CD14-positive monocyte (primary cell): ENCODE measurements at places on chromosomes 6 and 20. TPM values are rescaled to one million over a fixed set of nuclear protein-coding genes. Genes with fewer than 3 reads are reported as not detected.

DNA sequence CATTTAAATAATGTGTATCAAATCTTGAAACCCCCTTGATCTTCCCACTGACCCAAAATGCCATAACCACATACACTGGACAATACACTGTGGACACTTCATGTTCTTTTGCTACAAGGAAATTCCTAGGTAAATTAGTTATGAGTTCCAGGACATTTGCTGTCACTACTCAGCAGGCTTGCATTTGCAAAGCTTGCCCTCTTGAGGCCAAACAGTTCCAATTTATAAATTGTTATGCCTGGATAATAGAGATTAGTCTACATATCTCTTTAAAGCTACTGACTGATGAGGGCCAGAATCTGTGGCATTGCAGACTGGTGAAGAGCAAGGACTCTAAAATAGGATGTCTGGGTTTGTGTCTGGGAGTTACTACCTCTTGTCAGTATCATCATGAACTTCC lies 17.4 kb upstream of the RAB32 start:
- H3K4me3 ChIP-seq = no peak overlapping the region
- DNase-seq = no peak
- no peaks in the 10 kb centered on the region for H3K4me1 ChIP-seq
- H3K27ac ChIP-seq = no peak overlapping the region
- H3K36me3 ChIP-seq = no peaks in the 10 kb centered on the region
- no peaks in the 10 kb centered on the region for H3K27me3 ChIP-seq

DNA sequence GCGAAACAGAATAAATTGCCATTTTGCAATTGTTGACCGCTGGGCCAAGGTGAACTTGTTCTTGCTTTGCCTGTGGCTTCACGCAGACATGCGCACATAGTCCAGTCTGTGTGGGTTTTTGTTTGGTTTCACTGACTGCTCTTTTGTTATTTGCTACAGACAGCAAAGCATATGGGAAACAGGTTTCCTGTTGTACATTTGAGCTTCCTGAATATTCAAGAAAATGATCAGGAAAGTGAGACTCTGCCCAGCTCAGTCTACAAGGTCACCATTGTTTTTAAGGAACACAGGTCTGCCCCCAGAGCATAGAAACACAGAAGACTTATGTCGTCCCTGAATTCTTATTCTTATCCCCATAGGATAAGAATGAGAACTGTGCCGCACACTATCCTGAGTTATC lies 55.6 kb downstream of the SASH1 start:
- peaks cover 8% of the 10 kb centered on the region for H3K4me1 ChIP-seq
- no peaks in the 10 kb centered on the region for H3K36me3 ChIP-seq
- no peaks in the 10 kb centered on the region for H3K27me3 ChIP-seq
- no peak overlapping the region for H3K4me3 ChIP-seq

The LY6G6F gene
- polyA plus RNA-seq = not detected

The EPPIN gene
- polyA plus RNA-seq = not detected

The CDH26 gene
- 1.3 TPM for polyA plus RNA-seq

- no peak overlapping the region for H3K4me3 ChIP-seq
- H3K27ac ChIP-seq = no peak overlapping the region
- H3K27me3 ChIP-seq = peaks cover 7% of the 10 kb centered on the region
- no peak for DNase-seq
- no peaks in the 10 kb centered on the region for H3K36me3 ChIP-seq
Observed at GRCh38 chr20:50799890-50800550, 5.2 kb downstream of the BCAS4 start.

DNA sequence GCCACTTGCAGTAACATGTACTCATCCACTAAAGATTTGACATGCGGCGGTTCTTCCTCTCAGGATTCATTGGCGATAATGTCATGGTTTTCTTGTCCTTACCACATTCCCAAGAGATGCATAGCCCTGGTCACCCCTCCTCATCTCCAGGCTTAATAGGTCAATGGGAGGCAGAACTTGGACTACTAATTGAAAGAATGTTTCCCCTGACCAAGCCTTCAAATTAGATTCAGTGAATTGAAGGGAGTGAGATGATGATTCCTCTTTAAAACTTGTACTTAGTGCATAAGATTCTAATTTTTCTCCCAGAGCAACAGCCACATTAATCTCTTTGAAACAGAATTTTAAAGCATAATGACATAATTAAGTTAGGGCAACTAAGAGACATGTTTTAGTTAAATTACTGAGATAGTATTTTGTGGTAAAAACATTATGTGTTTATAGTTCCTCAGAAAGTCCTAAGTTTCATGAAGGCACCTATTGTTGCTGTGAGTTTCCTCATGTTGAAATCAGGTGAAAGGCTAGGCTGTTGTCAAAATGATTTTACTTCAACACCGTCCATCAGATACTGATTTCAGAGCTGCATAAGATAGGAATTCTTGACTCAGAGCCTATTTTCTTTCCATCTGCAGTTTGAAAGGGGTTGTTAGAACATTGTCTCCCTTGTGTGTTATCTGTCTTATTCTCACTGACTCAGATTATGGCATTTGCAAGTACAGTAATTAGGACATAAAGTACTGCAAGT lies 48.5 kb downstream of the STK4 start:
- H3K36me3 ChIP-seq = peaks cover 87% of the 10 kb centered on the region
- no peak overlapping the region for H3K4me3 ChIP-seq
- no peaks in the 10 kb centered on the region for H3K4me1 ChIP-seq
- no peaks in the 10 kb centered on the region for H3K27me3 ChIP-seq

The PPP1R10 gene
- polyA plus RNA-seq = 9.5 TPM

DNA sequence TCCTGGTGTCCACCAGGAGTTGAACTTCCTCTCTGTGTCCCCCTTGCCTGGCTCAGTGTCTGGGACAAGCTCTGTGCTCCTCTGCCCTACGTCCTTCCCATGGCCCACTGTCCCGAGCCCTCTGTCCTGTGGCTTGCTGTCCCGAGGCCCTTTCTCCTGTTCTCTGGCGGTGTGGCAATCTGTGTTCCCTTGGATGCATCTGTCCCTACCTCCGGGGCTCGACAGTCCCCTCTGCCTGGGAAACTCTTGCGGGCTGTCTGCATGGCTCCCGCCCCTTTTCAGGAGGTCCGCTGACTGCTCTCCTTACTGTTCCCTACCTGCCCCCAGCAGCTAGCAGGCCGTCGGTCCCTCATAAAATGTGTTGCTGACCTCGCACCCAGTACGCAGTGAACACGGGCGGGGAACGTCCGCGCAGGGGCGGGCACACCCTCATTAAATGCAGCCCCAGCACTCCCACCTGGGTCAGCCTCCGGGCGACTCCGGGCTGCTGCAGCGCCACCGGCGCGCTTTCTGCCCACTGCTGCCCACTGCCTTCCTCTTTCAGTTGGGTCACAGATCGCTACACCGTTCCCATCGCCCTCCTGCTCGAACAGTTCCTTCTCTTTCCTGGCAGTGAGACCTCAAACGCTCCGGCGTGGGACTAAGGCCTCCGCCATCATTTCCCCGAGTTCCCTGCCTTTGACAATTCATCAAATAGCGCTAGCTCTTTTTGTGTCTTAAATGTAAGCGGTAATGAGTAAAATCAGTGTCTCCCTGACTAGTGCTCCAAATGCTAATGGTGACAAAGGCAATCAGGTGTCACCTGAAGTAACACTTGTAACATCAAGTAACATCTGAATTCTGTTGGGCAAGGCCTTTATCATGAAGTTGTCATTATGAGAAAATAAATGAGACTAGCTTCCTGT lies 60.5 kb downstream of the RSPH3 start:
- H3K4me1 ChIP-seq = peaks cover 11% of the 10 kb centered on the region
- H3K27ac ChIP-seq = no peak overlapping the region

DNA sequence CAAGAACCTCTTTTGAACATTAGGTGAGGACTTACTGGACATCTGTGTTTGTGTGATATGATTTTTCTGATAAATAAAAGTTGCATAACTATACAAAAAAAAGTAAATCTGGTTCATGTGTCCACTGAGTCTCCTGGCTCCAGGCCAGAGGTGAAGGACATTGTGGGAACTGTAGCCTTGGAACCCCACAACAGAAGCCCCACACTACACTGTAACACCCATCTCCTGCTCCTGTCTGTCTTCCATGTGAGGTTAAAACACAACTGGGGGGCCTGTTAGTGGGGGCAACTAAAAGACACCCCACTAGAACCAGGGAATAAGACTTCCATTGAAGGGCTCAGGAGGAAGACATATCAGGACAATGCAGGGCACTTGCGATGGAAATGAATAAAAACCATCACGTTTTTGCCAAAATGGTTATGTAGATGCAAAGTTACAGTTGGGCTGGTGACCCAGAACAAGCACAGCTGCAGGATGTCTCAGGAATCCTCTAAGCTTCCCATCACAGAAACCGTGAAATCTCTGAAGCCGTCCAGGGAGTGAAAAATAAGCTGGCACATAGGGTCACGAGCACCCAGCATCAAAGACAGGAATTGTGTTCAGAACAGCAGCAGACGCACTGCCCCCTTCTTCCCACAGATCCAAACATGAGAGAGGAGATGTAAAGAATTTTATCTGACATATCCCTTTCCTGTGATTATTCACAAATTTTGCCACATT lies 36.7 kb upstream of the PCSK2 start:
- H3K4me1 ChIP-seq = no peaks in the 10 kb centered on the region
- no peak overlapping the region for H3K4me3 ChIP-seq
- H3K27ac ChIP-seq = no peak overlapping the region
- H3K27me3 ChIP-seq = no peaks in the 10 kb centered on the region
